ENCODE measurements at places on chromosomes 2 and 18.
A peak's percentile ranks its signal among the peaks of the same experiment; 100 is the strongest.

DNA sequence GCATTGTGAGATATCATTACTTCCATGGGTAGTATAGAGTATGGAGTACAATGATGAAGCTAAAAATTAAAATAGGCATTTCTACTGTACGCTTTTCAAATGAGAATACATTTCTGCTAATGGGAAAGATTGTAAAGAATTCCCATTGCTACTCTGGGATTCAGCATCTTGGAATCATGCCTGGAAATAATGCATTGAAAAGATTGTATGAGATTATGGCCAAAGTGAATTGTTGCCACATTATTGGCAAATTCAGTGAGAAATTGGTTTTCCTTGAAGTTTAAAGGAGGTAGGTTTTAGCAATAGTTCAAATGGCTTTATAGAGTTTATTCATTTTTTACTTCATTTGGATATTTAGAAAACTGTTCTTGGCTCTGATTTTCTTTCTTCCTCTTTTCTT is 157.9 kb downstream of the GULP1 start:
- no peak for DNase-seq

DNA sequence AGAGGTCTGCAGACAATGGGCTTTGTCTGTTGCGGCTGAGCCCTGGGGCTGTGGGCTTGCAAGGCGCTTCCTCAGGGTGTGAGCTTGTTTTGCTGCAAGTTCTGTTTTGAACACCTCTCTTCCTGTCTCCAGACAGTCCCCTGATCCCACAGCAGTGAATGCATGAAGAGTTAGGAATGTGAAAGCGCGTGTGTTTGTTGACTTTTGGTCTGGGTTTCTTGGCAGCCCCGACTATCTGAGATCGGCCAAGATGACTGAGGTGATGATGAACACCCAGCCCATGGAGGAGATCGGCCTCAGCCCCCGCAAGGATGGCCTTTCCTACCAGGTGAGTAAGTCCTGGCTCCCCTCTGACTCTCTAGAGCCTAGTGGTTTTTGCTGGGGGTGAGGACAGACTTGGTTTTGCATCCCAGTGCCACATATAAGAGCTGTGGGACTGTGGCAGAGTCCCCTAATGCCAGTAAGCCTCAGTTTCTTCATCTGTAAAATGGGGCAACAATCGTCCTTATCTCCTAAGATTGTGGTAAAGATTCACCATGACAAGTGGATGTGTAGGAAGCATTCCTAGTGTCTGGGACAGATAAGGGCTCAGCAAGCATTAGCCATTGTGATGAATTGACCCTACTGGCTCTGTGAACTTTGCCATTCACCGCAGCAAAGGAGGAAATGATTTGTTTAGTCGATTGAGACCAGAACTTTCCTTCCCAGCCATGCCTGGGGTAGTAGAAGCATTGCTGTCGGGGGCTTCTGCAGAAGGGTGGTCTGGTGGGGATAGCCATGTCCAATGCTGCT is 3.0 kb downstream of the LBH start:
- peak; percentile 62 for DNase-seq

DNA sequence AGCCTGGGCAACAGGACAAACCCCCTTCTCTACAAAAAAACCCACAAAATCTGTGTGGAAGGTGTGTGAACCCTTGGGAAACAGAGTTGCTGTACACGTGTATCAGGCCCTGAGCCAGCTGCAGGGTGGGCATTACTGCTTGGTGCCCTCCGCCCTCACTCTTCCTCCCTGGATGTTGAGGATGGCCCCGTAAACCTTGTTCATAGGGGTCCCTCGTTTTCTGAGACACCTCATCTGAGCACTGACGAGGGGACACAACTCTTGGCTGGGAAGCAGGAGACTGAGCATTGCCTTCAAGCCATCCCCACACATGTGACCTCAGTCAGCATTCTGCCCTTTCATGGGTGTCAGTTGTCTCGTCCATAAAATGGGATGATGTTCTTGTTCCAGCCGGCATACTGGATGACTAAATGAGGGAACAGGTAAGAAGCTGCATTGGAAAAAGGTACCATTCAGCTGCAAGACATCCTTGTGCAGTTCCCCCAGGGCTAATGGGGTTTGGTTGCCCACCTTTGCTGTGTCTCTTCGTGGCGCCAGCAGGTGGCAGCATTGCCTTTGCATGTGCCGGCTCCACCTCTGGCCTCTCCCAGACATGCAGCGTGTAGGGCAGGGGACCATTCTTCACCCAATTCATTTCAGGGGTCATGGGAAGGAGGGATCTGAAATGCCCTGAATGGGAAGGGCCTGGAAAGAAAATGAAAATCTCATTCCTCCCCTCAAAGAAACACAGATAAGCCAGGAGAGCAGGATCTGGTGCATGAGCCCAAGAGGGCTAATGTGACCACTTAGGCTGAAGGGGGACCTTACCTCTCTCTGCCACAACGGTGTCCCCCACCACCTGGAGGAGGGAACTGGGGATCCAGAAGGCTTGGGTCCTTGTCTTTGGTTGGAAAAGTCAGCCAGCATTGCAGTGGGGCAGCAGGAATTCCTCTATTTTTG is 36.4 kb upstream of the HAAO start:
- peak; percentile 73 for DNase-seq

DNA sequence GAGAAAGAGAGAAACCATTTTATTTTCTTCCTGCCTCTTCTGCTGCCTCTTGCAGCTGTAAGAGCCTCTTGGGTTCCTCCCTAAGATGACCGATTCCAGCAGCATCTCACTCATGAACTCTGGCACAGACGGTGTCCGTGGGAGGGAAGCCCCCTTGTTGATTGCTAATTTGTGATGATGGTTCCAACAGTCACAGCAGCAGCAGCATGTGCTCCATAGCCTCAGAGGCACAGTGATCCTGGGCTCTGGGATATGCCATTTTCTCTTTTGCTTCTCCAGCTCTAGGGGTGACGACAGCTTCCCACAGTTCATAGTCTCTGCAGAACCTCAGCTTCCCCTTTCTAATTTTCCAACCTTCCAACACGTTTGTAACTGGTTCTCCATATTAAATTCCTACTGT is 324.2 kb upstream of the HS6ST1 start:
- no peak for DNase-seq

- no peak for DNase-seq
Measured at GRCh38 chr2:235940330-235940729, 227.9 kb downstream of the GBX2 start.

DNA sequence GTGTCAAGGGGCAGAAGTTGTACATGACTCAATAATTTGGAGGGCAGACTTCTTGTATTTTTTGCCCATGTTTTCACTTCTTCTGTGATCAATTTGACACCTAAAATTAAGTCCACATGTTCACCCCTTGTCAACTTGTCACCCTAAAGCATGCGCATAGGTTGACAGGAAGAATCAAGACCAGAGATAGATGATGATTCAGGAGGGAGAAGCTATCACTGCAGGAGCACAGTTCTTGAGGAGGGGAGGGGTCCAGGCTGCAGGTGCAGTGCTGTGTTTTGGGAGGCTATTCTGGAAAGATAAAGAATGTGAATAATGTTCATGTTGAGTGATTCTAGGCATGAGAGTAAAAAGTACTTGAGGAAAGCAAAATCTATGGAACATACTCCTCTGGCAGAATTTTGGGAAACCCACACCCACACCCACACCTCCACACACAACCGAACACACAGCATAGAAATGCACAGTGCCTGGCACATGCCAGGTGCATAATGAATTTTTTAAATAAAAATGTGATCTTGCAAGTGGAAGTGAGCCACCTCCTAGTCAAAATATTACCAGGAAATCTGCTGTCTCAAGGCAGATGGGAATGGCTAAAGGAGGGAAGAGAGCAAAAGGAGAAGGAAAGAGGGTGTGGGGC is 249.2 kb upstream of the MEX3C start:
- DNase-seq: no peak

DNA sequence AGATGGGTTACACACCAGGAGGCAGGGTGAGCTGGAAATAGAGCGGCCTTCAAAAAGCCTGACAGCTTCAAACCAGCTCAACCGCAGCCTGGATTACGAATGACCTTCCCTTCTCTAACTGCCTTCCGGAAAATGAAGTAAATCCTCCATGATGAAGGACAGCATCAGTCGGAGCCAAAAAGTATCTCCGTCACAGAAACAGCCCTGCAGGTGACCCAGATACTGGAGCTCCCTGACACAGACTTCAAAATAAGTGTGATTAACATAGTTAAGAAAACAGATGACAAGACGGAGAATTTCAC is 10.3 kb upstream of the CIB4 start:
- no peak for DNase-seq

DNA sequence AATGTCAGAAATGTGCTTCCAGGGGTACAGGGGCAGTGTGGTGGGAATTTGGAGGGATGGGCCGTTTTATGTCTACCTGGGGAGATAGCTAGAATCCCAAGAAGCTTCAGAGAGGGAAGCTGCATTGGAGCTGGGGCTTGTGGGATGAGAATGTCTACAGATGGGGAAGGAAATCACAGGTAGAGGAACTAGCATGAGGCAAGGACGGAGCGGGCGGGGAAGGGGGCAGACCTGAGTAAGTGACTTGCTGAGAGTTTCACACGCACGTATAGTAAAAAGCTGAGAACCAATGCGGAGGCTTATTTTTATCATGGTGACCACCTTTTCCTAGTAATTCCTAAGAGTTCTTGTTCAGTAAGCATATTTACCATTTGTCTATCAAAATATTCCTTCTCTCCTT is 6.3 kb downstream of the C2orf80 start:
- no peak for DNase-seq

DNA sequence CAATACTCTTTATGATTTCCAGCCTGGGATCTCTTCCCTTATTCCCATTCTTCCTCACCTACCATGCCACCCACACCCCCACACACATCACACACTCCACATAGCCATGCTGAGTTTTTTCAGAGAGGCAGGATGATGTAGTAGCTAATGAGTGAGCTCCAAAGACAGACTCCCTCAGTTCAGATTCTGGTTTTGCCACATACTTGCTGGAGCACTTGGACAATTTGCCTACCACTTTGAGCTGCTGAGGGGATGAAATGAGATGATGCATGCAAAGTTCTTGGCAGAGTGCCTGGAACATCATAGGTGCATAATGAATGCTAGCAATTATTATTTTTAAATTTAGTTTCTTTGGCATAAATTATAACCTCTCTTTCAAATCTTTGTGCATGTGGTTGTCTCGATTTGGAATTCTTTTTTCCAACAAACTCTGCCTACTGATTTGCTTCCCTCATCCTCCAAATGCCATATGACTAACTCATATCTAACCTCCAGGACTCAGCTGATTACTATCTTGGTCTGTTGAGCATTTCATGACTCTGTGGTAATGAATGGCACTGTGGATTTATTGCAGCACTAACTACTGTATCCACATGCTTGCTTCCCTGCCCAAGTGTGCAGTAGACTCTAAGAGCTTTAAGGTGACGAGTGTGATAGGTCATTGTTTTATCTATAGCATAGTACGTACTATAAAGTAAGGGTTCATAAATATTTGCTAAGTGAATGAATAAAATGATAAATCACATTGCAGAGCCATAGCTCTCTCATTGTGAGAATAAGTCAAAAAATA is 99.1 kb downstream of the TACR1 start:
- no peak for DNase-seq

DNA sequence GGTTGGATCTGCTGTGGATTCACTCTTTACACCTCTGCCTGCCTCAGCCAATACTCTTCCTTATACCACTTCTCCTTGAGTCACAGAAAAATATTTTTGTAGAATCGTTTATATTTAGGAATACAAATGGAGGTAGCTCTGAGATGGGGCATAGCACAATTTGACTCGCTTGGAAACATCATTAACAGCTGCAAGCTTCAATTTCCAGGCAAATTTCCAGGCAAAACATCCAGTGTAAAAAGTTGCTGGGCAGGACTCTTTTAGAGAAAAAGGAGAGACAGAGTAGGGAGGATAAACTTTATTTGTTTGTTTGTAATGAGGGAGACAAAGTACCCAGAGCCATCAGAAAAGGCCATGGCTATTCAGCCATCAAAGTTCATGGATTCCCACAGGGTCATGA is 74.4 kb upstream of the SOX11 start:
- no peak for DNase-seq

DNA sequence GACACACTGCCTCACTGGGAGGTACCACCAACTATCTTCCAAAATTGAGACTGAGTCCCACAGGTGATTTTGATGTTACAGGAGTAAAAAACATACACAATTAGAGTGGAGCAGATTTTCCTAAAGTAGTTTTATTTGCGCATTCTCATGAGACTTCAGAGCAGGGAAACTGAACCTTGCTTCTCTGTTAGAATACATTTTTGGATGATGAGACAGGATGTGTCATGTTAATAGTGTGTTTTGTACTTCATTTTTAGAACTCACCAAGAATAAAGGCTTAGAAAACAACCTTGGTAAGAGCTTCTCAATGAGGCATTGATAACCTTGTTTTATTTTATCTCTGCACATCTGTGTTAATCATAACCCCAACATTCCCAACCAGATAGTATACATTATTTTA is 310.2 kb upstream of the GALNT5 start:
- DNase-seq: no peak

- DNase-seq: peak; percentile 69
Measured at GRCh38 chr2:217789003-217789735, 213.6 kb downstream of the TNS1 start.

DNA sequence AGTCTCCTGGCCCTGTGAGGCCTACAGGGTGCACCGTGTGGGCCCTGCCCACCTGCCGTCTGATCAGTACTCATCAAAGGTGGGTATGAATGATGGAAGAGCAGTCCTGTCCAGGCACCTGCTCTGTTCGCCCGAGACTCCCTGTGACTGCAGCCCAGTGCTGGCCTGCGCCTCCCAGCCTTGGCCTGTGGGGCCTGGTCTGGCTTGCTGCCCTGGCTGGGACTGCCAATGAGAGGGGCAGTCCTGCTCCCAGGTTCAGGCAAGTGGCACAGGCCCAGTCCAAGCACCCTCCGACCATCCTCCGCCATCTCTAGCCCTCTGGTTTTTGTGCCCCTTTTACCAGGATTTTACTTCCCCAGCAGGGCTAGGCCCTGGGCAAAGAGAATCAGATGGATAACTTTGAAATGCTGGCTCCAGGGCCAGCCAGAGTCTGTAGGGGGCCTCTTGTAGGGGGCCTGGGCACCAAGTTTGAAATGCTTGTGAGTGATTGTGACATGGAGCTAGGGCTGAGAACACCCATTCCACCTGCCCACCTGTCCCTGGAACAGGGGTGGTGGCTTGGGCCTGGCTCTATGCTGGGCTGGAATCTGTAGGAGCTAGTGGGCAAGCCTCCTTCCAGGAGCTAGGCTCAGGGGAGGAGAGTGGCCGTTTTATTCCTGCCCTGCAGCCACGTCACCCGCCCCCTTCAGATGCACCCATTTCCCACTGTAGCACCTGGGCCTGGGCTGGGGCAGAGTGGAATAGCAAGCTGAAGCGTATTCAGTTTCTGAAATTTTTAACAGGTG is 8.7 kb upstream of the HS6ST1 start:
- no peak for DNase-seq

GRCh38 chr2:216692636-216693413 is 2.5 kb downstream of the IGFBP5 start:
- peak; percentile 71 for DNase-seq

DNA sequence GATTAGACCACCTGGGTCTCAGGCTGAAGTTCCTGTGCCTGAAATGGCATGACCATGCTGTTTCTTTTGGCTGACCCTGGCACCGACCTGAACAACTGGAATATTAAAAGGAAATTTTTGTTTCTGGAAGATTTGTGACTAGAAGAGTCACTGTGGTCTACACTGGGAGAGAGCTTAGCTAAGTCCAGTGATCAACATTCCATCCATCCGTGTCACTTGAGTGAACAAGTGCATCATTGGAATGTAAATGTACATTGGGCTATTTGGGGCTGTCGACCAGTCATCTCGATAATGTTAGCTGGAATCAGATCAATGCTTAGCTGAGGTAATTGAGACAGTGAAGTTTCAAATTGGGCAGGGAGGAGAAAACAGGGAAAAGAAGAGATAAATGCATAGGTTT is 95.4 kb upstream of the CCDC85A start:
- DNase-seq: no peak

Measured in activated CD4-positive, alpha-beta T cell treated with anti-CD3 and anti-CD28 coated beads, Interleukin-2, amount 50 U/mL, for 16 hours (primary cell).